ENCODE measurements at places on chromosomes 7 and 10.

DNA sequence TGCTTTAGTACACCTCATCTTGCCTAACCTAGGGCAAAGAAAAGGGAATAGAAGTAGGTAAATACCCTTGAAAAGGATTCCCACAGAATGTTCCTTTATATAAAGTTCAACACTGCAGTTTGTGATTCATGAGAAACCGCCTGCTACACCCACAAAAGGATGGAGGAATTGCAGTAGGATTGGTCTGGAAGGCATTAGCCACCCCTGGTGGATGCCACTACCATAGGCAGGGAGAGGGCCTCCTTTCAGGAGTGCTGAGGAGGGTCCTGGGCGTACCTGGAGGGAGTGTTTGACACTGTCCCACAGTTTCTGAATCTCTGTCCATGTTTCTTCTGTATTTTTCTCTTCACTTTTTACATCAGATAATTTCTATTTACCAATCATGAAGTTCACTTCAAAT is 221.8 kb upstream of the TMEM72 start:
- no peak for DNase-seq

- DNase-seq, result no peak
Measured at GRCh38 chr10:125559210-125559609, 123.8 kb downstream of the TEX36 start.

GRCh38 chr10:123891144-123892071 is at the start of gene CPXM2:
Gene CPXM2, minus strand, starts transcription at chr10:123891807. Its CDS starts 148 bp downstream, at chr10:123891659.
- no peak for DNase-seq

DNA sequence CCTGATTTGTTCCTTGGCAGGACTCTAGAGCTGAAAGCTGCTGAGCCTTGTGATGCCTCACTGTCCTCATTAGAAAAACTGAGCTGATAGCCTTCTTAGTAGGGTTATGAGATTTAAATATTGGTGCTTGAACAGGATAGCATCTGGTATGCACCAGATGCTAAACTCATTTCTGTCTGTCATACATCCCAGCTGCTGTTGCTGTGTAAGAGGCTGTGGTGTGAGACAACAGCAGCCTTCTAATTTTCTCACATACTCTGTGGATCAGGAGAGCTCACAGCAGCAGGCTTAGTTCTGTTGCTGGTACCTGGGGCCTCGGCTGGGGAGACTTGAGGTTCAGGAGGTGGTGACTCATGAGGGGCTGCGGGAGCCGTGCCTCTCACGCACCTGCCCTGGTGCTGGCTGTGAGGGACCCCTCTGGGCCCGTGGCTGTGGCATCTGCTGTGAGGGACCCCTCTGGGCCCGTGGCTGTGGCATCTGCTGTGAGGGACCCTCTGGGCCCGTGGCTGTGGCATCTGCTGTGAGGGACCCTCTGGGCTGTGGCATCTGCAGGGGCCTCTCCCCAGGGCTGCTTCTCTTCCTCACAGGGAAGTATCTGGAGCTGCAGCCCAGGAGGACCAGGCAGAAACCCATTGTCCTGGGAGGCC is 12.5 kb downstream of the DYNC2I1 start:
- DNase-seq, result no peak

DNA sequence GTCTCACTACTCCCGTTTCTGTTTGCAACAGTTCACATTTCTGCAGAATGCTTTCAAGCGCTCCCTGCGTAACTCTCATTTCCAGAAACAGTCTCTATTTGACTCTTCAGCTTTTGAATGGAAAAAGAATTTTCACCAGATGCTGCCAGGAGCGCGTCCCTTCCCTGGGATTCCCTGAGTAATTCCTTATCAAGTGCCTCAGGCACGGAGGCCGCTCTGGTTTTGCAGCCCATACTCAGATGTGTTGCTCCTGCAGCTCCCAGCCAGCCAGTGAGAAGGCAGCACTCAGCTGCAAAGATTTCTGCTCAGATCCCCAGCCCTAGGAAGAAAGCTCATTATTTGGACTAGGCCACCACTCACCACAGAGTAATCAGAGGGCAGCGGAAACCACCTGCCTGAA is 161.1 kb upstream of the CHST15 start:
- DNase-seq, result no peak

All from erythroblast (primary cell).